Stimulated activated naive CD4-positive, alpha-beta T cell treated with Interleukin-2 at 50 U/mL for 16 hours (primary cell): ENCODE measurements at places on chromosomes 13 and 19.

- no peak for DNase-seq
Measured at GRCh38 chr13:105442949-105443699, 1092.3 kb downstream of the EFNB2 start.

GRCh38 chr19:30593975-30594745 lies 222.0 kb downstream of the ZNF536 start:
- DNase-seq: no peak

- DNase-seq: no peak
Measured at GRCh38 chr19:50974702-50975556, 5.5 kb upstream of the KLK6 start.

- no peak for DNase-seq
Measured at GRCh38 chr13:113073942-113074341, 31.6 kb upstream of the F7 start.

DNA sequence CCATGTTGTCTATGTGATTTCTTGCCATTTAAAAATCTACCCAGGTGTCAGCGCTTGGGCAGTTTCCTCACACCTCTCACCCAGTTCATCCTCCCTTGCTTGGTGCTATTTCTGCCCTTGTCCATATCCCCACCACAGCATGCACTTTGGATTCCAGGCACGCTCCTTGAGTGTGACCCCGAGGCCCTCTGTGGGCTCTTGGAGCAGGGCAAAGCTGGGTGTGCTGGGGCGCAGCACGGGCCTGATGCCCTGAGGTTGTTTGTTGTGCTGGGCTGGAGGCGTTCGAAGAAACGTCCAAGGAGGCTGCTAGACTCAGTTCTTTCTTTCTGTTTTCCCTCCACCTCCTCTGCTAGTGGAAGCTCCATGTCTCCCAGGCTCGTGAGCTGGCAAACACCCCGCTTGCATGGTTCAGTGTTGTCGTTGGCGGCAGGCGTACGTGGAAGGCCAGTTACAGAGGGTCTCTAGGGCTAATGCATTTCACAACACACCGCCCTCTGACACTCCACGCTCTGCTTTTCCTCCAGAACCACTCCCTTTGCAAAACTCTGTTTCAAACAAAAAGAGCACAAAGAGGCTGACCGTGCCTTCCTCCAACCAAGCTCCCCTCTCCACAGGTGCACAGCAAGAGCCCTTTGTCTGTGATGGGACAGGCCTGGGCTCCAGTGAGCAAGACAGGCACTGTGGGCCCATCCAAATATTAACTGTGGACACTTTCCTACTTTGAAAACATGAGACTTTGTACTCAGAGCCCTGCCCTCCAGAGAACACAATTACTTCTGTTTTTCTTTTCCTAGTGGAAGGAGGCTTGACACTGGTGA lies 117.7 kb upstream of the GJB6 start:
- DNase-seq: no peak

- DNase-seq: no peak
Measured at GRCh38 chr13:79307433-79307861, 98.6 kb downstream of the RBM26 start.

DNA sequence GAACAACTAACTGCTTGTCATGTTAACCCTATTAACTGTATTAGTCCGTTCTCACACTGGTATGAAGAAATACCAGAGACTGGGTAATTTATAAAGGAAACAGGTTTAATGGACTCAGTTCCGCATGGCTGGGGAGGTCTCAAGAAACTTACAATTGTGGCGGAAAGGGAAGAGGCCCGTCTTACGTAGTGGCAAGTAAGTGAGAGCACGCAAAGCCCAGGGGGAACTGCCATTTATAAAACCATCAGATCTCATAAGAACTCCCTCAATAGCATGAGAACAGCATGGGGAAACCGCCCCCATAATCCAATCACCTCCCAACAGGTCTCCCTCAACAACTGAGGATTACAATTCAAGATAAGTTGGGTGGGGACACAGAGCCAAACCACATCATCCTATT lies 34.7 kb downstream of the PHF11 start:
- DNase-seq: no peak

DNA sequence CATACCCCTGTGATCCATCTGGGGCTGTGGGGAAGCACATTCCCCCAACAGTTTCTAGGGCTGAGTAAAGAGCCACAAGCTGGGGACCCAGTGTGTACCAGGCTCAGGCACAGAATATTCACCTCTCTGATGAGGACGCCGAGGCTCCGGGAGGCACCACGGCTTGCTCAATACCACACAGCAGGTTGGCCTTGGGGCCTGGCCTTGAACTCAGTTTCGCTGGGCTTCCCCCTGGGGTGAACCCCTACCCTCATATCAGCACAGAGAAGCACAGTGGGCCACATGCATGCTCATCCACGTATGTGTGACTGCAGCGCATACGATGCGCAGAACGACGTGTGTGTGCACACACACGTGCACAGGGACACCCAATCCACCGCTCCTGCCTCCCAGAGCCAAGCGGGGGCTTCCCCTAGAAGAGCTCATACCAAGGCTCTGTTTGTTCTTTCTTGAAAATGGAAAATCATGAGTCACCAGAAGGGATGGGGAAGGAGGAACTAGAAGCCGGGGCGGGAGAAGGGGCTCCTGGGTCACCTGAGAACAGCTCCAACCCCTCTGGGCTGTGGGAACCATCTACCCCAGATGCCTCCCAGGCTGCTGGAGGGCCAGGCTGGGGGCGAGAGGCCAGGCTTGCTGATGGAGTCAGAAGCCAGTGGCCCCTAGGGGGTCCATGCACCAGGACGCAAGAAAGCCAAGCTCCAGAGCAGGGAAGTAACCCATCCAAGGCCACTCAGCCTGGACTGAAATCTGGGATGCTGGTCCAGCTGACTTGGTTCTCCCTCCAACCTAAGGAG lies 4.9 kb upstream of the PDE4C start:
- DNase-seq: no peak

DNA sequence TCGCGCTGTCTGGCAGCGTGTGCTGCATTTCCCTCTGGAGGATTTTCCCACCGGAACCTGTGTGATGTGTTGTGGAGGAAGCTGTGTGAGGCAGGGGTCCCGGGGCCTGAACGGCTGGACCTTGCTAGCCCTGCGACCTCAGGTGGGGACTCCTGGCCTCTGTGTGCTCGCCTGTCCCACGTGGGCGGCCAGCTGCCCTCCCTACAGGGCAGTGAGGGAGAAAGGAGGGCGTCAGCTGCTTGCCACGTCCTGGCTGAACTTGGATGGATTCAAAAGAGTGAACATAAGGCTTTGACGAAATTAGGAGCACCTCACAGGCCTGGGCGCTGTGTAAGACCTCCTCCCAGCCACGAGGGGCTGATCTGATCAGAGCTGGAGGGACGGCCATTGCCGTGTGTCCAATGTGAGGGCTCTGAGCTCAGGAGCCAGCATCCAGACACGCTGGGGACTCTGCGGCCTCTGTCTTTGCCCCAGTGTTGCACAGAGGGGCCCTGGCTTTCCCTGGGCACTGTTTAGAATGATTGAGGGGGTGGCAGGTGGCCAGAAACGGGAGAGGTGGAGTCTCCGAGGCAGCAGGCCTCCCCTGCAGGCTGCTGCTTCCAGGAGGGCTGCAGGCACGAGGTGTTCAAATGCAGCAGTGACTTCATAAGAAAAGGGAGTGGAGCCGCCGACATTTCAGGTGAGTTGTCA lies 13.0 kb downstream of the TFDP1 start:
- DNase-seq: no peak

- DNase-seq: no peak
Measured at GRCh38 chr19:5269279-5269678, 71.3 kb downstream of the PTPRS start.

DNA sequence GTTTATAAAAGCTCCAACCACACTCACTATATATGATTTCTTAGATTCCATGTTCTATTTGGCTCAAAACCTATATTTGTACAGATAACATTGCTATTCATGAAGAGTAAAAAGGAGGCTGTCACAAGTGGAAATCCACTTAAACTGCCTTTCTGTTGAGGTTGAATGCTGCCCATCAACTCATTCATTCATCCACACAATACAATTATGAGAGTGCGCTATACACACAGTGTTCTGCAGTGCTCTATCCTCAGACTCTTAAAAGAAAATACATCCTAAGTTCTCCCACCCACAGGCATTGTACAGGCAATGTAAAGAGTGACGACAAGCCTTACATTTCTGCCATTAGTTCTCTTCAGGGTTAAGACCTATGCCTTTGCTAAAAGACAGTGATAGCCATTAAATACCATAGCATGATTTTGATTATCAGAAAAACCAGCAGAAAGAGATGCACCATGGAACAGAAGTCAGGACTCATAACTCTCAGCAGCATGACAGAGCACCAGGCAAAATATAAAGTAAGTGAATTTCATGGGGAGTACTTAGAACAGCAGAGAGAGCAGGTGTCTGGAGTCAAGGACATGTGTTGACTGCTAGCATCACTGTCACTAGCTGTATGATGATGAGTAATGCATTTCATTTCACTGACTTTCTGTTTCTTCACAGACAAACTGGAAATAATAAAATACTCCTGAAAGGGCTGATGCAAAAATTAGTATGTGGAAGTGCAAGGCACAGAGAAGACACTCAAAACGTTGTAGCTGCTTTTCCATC lies 218.0 kb downstream of the RBM26 start:
- no peak for DNase-seq

DNA sequence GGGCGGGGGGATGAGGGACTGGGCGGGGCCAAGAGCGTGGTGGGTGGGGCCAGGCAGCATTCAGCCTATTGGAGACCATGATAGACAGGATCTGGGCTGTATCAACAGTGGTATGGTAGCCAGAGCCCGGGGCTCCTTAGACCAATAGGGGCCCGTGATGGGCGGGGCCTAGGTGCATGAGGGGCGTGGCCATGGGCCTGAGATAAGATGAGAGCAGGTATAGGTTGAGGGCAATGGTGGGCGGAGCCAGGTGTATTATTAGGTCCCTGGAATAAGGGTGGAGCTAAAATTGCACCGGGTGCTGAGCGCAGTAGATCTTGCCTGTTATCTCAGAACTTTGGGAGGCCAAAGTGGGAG lies 5.3 kb downstream of the ABCA7 start:
- peak; percentile 54 for DNase-seq

- DNase-seq: no peak
Measured at GRCh38 chr19:35828692-35829301, 16.2 kb upstream of the PRODH2 start.
